Left ventricle myocardium inferior (tissue), 1 donor: ENCODE measurements at places on chromosomes 7 and 10. TPM values are rescaled to one million over a fixed set of nuclear protein-coding genes. Genes with fewer than 3 reads are reported as not detected.
A peak's percentile ranks its signal among the peaks of the same experiment; 100 is the strongest.

Gene FOXI2
- 0.08 TPM for total RNA-seq

GRCh38 chr7:95897557-95898251 is 125.3 kb downstream of the DYNC1I1 start:
- no peak for DNase-seq
- no peaks in the 10 kb centered on the region for H3K27me3 ChIP-seq
- H3K27ac ChIP-seq: no peak overlapping the region
- no peaks in the 10 kb centered on the region for H3K36me3 ChIP-seq

DNA sequence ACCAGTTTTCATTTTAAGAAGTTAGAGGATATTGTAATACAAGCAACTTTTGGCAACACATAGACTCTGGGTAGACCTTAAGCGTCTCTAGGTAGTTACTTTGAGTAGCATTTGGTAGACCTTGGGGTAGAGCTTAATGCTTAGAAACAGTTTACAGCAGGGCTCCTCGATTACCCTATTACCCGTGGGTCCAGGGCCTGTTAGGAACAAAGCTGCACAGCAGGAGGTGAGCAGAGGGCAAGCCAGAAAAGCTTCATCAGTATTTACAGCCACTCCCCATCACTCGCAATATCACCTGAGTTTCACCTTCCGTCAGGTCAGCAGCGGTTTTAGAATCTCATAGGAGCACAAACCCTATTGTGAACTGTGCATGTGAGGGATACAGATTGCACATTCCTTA is 173.5 kb downstream of the TSPAN12 start:
- no peak overlapping the region for H3K4me3 ChIP-seq
- no peak for DNase-seq
- H3K27ac ChIP-seq: no peak overlapping the region
- no peaks in the 10 kb centered on the region for H3K4me1 ChIP-seq

Gene ANKMY2
- total RNA-seq: 28.9 TPM

DNA sequence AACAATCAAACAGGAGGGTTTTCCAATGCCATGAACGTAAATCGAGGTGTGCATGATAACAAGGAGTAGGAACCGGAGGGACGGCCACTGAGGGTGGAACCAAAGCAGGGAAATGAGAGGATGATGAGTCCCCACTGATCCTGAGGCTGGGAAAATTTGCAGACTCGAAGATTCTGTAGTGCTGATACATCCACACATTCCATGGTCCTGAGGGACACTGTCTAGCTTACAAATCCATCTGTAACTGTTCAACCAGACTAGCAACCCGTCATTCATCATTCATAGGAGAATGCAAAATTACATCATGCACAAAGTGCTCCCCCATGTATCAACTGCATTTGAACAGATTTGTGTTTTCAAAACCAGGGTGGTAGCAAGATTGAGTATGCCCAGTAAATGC is 189.7 kb downstream of the PTPRN2 start:
- no peak for DNase-seq
- H3K4me3 ChIP-seq: no peak overlapping the region
- H3K4me1 ChIP-seq: no peaks in the 10 kb centered on the region
- H3K27me3 ChIP-seq: peaks cover 54% of the 10 kb centered on the region
- no peak overlapping the region for H3K27ac ChIP-seq

- peak overlapping the region; percentile 88 for H3K27ac ChIP-seq
- no peaks in the 10 kb centered on the region for H3K27me3 ChIP-seq
- peaks cover 16% of the 10 kb centered on the region for H3K4me1 ChIP-seq
- DNase-seq: peak; percentile 40
- H3K36me3 ChIP-seq: no peaks in the 10 kb centered on the region
Observed at GRCh38 chr10:33800545-33800944, 466.1 kb upstream of the NRP1 start.

- H3K36me3 ChIP-seq: peaks cover 6% of the 10 kb centered on the region
- peaks cover 100% of the 10 kb centered on the region for H3K4me1 ChIP-seq
- H3K27ac ChIP-seq: peak overlapping the region; percentile 94
- no peaks in the 10 kb centered on the region for H3K27me3 ChIP-seq
- DNase-seq: no peak
Observed at GRCh38 chr10:104306897-104307296, 31.4 kb downstream of the ITPRIP start.

- no peak overlapping the region for H3K4me3 ChIP-seq
- no peak overlapping the region for H3K27ac ChIP-seq
- peaks cover 94% of the 10 kb centered on the region for H3K36me3 ChIP-seq
Observed at GRCh38 chr7:152173372-152174070, 148.0 kb downstream of the GALNT11 start.

DNA sequence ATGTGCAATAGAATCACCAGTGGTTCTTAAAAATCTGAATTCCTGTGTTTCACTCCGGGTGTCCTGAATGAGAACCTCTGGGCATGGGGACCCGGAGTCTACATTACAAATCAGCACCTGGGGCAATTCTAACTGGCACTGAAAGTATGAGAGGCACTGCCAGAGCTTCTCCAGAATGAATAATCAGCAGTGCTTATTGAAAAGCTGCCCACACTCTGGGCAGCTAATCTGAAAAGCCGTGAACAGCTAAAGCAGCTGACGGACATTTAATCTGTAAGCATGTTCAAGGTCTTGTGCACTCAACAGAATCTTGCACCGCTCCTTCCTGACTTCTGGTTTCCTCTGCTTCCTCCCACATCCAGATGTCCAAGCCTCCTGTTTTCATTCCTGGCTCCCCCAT is 113.3 kb upstream of the KIF5B start:
- no peak for DNase-seq
- no peaks in the 10 kb centered on the region for H3K36me3 ChIP-seq
- no peaks in the 10 kb centered on the region for H3K27me3 ChIP-seq
- H3K27ac ChIP-seq: no peak overlapping the region
- no peak overlapping the region for H3K4me3 ChIP-seq

DNA sequence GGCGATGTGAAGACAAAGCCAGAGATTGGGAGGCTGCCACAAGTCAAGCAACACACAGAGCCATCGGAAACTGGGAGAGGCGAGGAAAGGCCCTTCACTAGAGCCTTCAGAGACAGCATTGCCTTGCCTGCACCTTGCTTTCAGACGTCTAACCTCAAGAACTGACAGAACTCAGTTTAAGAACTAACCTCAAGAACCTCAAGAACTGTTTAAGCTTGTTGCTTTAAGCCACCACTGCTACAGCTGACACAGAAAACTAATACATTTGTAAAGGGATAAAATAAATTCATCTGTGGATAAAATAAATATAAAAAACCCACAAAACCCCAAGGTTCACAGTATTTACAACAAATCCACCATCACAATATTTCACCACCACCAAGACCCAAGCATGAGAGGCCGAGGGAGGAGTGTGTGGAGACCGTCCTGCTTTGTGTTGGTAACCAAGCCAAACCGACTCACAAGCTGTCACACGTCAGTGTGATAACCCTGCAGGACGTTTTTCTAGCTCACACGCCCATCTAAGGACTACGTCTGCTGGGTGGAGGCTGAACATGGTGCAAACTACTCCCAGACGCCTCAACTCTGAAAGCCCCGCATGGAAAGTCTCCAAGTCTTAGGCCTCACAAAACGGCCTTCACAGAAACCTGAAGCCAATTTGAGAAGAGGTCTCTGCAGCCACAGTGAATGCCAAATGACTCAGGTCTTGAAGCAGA is 116.8 kb downstream of the ABLIM1 start:
- H3K4me1 ChIP-seq: peaks cover 84% of the 10 kb centered on the region
- H3K36me3 ChIP-seq: peaks cover 55% of the 10 kb centered on the region
- H3K27ac ChIP-seq: peak overlapping the region; percentile 82
- H3K27me3 ChIP-seq: no peaks in the 10 kb centered on the region
- peak; percentile 62 for DNase-seq
